ENCODE measurements at places on chromosomes 7 and 10. TPM values are rescaled to one million over a fixed set of nuclear protein-coding genes. Genes with fewer than 3 reads are reported as not detected.

NPS gene
- total RNA-seq = not detected

UCMA gene
- not detected for total RNA-seq

PDLIM1 gene
- total RNA-seq = 5.7 TPM

CAMK2B gene
- 0.84 TPM for total RNA-seq

RBM20 gene
- total RNA-seq = 11.1 TPM

ASIC3 gene
- 1.3 TPM for total RNA-seq

ASB15 gene
- not detected for total RNA-seq

SPDYE2B gene
- not detected for total RNA-seq

HOXA13 gene
- total RNA-seq = 1.6 TPM

ECHS1 gene
- 65.7 TPM for total RNA-seq

NUTM2D gene
- 0.59 TPM for total RNA-seq

- 0 out of 2 replicates have a peak, but pooled peaks cover 3% of the 10 kb centered on the region for H3K36me3 ChIP-seq
- no peak for DNase-seq
- no peak overlapping the region for H3K27ac ChIP-seq
Observed at GRCh38 chr7:66247380-66248078, 42.4 kb downstream of the TPST1 start.

DNA sequence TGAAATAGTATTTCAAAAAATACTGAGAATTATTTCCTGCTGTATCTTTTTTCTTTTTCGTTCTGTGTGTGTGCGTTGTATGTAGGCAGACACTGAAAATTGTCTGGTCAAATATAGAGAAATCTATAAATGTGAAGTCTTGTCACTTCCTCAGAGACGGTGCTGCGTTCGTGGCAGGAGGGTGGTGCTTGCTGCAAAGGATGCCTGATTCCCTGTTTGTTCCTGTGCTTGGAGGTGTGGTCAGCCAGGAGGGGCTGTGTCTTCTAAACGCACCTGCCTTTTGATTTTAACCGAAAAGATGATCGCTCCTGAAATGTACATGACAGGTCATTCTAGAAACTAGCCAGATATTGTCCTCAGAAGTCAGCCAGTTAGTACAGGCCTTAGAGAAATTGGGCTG, 32.5 kb upstream of the PRKAR1B start:
- no peaks in the 10 kb centered on the region for H3K36me3 ChIP-seq
- no peaks in the 10 kb centered on the region for H3K4me1 ChIP-seq
- no peak overlapping the region for H3K27ac ChIP-seq
- no peak overlapping the region for H3K4me3 ChIP-seq
- H3K27me3 ChIP-seq = no peaks in the 10 kb centered on the region

DNA sequence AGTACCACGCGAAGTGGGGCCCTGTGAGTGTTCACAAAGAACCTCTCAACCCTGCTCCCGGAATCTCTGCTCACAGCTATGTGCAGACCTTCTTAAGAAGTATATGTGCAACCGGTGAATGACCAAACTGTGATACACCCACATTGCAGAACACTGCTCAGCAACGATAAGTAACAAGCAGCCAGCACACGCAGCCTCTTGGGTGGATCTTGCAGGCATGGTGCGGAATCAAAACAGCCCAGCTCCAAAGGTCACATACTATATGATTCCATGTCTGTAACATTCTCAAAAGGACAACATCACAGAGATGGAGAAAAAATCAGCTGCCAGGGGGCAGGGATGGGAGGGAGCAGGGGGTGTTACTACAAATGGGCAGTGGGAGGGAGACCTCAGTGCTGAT, 101.6 kb downstream of the DLG5 start:
- no peak overlapping the region for H3K4me3 ChIP-seq
- no peak overlapping the region for H3K27ac ChIP-seq
- no peaks in the 10 kb centered on the region for H3K27me3 ChIP-seq

GRCh38 chr7:80722616-80723195, 84.3 kb downstream of the CD36 start:
- peak overlapping the region; percentile 86 for H3K27ac ChIP-seq
- no peak overlapping the region for H3K4me3 ChIP-seq
- H3K4me1 ChIP-seq = peaks cover 38% of the 10 kb centered on the region
- H3K36me3 ChIP-seq = no peaks in the 10 kb centered on the region

DNA sequence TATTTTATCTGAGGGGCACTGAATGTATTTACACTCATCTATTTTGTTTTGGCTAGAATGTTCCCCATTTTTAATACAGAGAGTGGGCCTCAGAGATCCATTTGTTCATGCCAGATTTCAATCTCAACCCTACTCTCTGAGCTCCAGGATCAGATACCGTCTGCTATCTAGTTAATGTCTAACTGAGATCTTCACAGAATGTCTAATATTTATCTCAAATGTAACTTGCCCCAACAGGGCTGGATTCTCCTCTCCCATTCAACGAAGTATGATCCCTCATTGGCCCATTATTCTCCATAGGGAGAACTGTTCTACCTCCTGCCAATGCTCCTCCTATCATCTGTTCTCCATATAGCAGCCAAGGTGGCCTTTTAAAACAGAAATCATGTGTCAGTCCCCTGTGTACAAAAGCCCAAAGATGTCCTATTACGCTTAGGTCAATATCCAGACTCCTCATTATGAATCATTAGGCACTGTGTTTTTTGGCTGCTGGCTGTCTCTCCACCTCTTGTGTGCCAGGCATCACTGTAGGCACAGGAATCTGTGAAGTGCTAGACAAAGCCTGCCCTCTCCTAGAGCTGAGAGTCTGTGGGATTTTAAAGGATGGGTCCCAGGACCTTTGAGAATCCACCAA, 169.3 kb upstream of the AGK start:
- no peaks in the 10 kb centered on the region for H3K36me3 ChIP-seq
- no peaks in the 10 kb centered on the region for H3K4me1 ChIP-seq
- no peaks in the 10 kb centered on the region for H3K27me3 ChIP-seq
- no peak overlapping the region for H3K4me3 ChIP-seq

GRCh38 chr7:117941138-117941810, 68.0 kb upstream of the CTTNBP2 start:
- H3K4me1 ChIP-seq = no peaks in the 10 kb centered on the region
- H3K27ac ChIP-seq = no peak overlapping the region
- no peak overlapping the region for H3K4me3 ChIP-seq

- DNase-seq = peak; percentile 59
- no peak overlapping the region for H3K27ac ChIP-seq
- peaks cover 38% of the 10 kb centered on the region for H3K4me1 ChIP-seq
- H3K36me3 ChIP-seq = no peaks in the 10 kb centered on the region
- no peaks in the 10 kb centered on the region for H3K27me3 ChIP-seq
Observed at GRCh38 chr10:110498087-110498981, 627 bp downstream of the DUSP5 start.

DNA sequence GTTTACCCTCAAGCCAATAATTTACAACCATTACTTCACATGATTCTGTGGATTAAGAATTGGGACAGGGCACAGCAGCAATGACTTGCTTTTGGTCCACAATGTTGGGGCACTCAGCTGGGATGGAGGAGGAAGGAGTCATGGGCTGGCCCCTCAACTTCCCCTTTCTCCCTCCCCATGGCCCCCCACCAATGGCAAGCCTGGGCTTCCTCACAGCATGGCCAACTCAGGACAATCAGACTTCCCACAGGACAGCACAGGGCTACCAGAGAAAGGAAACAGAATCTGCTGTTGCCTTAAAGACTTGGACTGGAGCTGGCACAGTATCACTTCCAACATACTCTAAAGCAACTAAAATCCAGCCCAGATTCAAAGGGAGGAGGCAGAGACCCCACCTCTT, 160.7 kb downstream of the PTPN20 start:
- DNase-seq = no peak
- no peaks in the 10 kb centered on the region for H3K36me3 ChIP-seq
- no peaks in the 10 kb centered on the region for H3K27me3 ChIP-seq
- H3K4me3 ChIP-seq = no peak overlapping the region

- no peaks in the 10 kb centered on the region for H3K27me3 ChIP-seq
- H3K36me3 ChIP-seq = no peaks in the 10 kb centered on the region
- H3K4me3 ChIP-seq = no peak overlapping the region
- H3K4me1 ChIP-seq = no peaks in the 10 kb centered on the region
- peak; percentile 70 for DNase-seq
Observed at GRCh38 chr7:78924581-78924980, 528.9 kb downstream of the MAGI2 start.

- DNase-seq = no peak
- peaks cover 3% of the 10 kb centered on the region for H3K4me1 ChIP-seq
- H3K36me3 ChIP-seq = no peaks in the 10 kb centered on the region
Observed at GRCh38 chr7:20249920-20250319, 32.7 kb upstream of the MACC1 start.

- H3K4me3 ChIP-seq = no peak overlapping the region
- no peak overlapping the region for H3K27ac ChIP-seq
- DNase-seq = no peak
- no peaks in the 10 kb centered on the region for H3K36me3 ChIP-seq
- H3K27me3 ChIP-seq = no peaks in the 10 kb centered on the region
Observed at GRCh38 chr7:115635376-115635775, 395.2 kb downstream of the TFEC start.

DNA sequence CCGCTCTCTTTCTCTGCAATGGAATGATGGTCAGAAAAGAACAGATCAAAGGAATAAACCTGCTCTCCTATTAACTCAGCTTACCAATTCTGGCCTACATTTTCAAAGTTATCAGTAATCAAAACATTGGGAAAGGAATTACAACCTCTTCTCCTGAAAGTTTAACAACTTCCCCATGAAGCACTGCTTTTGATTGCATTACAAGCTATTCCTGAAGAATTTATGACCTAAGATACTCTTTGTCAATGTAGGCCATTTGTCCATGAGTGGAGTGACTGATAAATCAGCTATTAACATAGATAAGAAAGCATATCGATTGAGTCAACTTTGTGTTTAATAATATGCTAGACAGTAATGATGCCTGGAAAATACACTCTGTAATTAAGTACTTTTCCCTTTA, 271.7 kb upstream of the C7orf33 start:
- H3K36me3 ChIP-seq = no peaks in the 10 kb centered on the region
- no peak overlapping the region for H3K27ac ChIP-seq

- DNase-seq = no peak
- no peaks in the 10 kb centered on the region for H3K27me3 ChIP-seq
- no peaks in the 10 kb centered on the region for H3K4me1 ChIP-seq
- no peaks in the 10 kb centered on the region for H3K36me3 ChIP-seq
Observed at GRCh38 chr10:133275684-133276092, 980 bp downstream of the ADAM8 start.

DNA sequence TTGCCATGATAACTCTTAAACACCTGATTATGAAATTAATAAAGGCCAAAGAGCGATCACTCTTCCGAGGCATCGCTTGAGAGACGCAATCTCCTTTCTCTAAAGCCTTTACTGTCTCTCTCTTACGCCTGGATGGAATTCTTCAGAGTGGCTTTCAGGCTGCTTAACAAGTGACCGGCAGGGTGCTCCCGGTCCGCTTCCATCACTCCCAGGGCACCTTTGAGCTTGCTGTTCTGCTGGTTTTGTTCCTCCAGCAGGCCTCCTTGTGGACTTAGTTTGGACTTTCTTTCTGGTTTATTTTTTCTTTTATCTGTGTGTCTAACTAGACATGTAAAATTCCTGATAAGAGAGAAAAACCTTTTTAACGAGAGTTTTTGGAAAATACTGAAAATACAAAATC, 60.9 kb downstream of the MRPL32 start:
- no peaks in the 10 kb centered on the region for H3K4me1 ChIP-seq
- no peaks in the 10 kb centered on the region for H3K36me3 ChIP-seq
- H3K27me3 ChIP-seq = no peaks in the 10 kb centered on the region
- no peak overlapping the region for H3K4me3 ChIP-seq
- no peak overlapping the region for H3K27ac ChIP-seq
- no peak for DNase-seq

- no peaks in the 10 kb centered on the region for H3K36me3 ChIP-seq
- H3K4me1 ChIP-seq = no peaks in the 10 kb centered on the region
- H3K27me3 ChIP-seq = no peaks in the 10 kb centered on the region
- no peak overlapping the region for H3K4me3 ChIP-seq
Observed at GRCh38 chr7:33854178-33854577, 51.2 kb upstream of the BMPER start.

- H3K36me3 ChIP-seq = no peaks in the 10 kb centered on the region
- peaks cover 27% of the 10 kb centered on the region for H3K4me1 ChIP-seq
- no peak overlapping the region for H3K4me3 ChIP-seq
Observed at GRCh38 chr10:93992400-93993030, 1.2 kb upstream of the PLCE1 start.

All from SJCRH30 (cell line).